ENCODE measurements at places on chromosomes 4 and X.

DNA sequence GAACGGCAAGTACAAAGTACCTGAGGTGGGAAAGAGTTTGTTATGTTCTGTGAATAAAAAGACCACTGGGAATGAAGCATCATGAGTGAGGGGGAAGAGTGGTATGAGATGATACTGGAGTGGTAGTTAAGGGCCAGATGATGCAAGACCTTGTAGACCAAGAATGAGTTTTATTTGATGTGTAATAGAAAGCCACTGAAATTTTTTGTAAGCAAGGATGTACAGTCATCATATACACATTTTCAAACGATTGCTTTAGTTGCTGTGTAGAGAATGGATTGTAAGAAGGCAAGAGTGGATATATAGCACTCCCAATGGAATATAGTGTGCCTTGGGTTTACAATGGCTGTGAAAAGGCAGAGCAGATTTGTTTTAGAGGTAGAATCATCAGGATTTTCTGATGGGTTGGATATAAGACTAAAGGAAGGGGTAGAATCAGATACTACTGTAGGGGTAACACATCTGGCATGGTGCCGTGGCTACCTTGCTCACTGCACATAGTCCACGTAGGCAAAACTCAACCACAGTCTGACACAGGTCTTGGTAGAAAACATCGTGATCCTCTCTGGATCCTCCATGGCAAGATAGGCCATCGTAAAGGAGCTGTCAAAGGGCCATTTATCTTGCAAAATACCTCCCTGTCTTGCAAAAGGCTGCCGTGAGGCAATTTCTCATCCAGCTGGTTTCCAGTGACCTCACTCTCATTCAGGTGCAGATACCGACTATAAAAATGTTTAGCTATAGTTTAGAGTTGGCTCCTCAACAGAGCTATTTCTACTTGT lies 14.9 kb downstream of the TIFA start:
- no peak for DNase-seq

- no peak for DNase-seq
Observed at GRCh38 chrX:14802943-14803710, 69.7 kb downstream of the FANCB start.

DNA sequence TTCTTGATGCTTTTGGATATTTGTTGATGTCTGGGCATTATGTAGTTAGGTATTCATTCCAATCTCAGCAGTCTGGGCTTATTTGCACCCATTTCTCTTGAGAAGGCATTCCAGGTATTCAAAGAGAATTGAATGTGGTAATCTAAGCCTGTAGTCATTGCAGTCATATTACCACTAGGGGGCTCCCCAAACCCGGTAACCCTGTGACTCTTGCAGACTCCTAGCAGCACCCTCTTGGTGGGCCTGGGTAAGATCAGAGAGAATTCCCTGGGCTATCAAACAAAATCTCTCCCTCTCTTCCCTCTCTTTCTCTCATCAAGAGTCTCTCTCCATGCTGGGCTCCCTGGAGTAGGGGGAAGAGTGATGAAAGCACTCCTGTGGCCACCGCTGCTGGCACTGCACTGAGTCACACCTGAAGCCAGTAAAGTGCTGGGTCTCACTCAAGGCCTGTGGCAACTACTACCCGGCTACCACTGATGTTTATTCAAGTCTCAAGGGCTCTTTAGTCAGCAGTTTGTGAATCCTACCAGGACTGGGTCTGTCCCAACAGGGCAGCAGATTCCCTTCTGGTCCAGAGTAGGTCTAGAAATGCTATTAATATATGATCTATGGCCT lies 187.7 kb upstream of the NUDT10 start:
- no peak for DNase-seq

DNA sequence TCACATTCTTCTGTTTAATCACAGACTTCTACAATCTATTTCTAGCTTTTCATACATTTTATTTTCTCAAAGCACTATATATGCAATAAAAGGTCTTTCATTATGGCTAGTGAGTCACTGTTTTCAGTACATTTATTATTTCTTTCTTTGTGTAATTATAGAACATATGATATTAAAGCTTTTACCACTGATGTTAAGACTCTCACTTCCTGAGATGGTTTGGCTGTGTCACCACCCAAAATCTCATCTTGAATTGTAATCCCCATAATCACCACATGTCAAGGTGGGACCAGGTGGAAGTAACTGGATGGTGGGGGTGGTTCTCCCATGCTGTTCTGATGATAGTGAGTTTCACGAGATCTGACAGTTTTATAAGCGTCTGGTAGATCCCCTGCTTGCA lies 41.9 kb downstream of the UBA6 start:
- no peak for DNase-seq

GRCh38 chr4:177369372-177369771 lies 59.7 kb downstream of the NEIL3 start:
- no peak for DNase-seq

- no peak for DNase-seq
Observed at GRCh38 chrX:20637351-20637750, 370.6 kb upstream of the RPS6KA3 start.

DNA sequence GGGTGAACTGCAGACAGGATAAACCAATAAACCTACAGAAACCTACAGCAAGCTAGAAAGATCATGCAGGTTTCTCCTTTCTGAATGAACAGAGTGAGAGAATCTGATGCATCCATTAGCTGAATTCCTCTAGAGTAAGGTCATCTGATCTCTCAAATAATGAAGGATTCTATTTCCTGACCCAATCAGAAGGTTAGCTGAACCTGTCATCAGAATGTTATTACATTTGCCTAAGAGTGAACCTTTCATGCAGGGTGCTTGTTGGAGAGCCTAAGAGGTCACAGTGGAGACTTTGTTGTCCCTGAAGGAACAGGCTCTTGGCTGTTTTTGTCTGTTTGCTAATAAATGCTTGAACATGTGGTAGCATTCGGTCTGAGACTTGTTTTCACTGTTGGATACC lies 24.0 kb downstream of the MEPE start:
- no peak for DNase-seq

- DNase-seq: no peak
Observed at GRCh38 chr4:164550989-164551712, 202.8 kb upstream of the SMIM31 start.

DNA sequence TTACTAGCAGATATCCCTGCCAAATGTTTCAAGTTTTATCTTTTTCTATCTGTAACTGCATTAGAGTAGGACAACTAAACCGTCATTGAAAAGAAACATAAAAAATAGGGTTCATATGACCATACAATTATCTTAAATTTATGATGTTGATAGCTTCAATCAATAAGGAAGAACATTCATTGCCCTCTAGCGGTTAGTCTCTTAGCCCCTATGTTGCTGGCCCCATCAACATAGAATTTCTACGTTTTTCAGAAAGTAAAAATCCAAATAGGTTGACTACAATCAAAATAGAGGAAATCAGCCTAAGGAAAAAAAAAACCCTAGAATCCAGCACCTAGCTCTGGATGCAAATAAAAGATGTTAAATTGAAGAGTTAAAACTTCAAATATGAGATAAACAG lies 225.1 kb upstream of the ITM2A start:
- no peak for DNase-seq

DNA sequence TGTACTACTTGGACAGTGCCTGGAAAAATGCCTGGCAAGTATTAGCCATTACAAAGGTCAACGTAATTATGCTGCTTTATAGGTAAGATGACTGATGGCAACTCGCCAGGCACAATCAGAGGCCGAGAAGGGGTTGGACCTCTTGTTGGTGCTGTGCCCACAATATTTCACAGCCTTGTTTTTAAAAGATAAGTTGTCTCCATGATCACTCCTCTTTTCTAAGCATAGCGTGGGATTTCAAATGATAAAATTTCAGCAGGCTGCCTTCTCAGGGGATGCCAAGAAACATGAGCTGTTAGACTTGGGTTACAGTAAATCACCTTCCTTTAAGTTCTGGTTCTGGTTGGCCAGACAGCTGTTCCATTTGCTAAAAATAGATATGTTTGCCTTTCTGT lies 26.9 kb downstream of the HOPX start:
- DNase-seq: no peak

- DNase-seq: no peak
Observed at GRCh38 chrX:41781500-41781899, 57.5 kb downstream of the GPR82 start.

DNA sequence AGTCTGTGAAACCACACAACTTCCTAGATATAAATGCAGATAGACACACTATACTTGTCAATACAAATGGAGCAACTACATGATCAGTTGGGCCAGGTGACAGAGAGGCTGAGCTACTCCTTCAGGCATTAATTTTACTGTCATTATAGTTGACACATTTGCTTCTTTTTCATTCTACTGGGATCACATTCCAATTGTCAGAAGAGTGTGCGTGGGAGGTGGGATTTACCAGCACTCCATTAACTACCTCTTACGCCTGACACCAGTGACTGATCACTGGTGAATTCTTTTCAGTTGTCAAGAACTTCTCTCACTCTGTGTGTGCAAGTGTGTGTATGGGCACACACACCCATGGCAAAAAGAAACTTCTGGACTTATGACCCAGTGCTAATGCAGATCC lies 94.2 kb upstream of the DIAPH2 start:
- DNase-seq: no peak

DNA sequence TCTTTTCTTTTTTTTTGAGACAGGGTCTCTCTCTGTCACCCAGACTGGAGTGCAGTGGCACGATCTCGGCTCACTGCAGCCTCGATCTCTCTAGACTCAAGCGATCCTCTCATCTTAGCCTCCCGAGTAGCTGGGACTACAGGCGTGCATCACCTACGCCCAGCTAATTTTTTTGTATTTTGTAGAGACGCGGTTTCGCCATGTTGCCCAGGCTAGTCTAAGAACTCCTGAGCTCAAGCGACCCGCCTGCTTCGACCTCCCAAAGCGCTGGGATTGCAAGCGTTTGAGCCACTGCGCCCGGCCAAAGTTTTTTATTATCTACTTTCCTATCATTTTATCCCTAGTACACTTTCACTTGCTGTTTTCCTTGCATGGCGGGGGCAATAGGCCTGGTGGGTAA lies 1.4 kb downstream of the UBA6 start:
- no peak for DNase-seq

DNA sequence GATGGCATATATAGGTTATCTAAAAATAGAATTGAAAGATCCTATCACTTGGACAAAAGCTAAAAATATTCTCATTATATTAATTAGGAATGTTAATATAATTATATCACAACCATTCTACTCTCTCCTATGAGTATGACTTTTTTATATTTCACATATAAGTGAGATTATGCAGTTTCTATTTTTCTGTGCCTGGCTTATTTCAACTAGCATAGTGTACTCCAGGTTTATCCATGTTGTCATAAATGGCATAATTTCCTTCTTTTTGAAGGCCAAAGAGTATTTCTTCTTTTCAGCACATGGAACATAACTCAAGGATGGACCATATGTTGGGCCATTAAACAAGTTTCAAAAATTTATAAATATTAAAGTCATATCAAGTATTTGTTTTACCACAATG lies 421.2 kb upstream of the CTSO start:
- no peak for DNase-seq

- DNase-seq: no peak
Observed at GRCh38 chr4:112280386-112281056, 5.2 kb downstream of the TIFA start.

DNA sequence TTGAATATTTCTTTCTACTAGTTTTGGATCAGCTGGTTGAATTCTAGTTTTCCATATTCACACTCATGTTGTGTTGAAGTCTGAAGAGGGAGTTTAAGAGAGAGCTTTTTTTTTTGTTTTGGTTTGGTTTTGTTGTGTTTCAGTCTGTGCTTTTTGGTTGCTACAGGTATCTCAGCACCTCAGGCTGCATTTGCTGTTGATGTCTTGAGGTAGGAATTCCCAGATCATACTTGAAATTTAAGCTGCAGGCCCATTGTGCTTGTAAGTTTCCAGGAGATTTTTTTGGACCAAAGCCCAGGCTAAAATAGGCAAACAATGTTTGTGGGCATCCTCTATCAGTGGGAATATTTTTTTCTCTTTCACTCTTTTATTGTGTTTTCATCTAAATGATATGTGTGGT lies 190.2 kb upstream of the AGA start:
- DNase-seq: no peak

DNA sequence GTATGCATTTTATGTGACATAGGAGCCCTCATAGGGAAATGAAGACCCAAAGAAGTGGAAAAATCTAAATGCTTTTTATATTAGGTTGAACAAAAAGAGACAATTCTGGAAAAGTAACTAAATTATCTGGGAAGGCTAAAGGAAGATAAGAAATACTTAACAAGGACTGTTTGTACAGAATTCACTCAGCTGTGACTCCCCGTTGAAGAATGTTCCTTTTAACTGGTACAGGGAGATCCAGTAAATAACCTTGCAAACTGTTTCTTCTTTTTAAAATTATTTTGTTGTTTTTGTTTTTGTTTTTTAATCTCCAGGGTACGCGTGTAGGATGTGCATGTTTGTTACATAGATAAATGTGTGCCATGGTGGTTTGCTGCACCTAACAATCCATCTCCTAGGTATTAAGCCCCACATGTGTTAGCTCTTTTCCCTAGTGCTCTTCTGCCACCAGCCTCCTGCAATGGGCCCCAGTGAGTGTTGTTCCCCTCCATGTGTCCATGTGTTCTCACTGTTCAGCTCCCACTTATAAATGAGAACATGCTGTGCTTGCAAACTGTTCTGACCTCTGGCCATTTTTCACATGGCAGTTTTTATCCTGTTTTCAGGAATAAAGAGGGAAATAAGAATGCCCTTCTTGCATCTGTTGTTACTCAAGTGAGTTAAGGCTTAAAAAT lies 81.7 kb downstream of the PWWP3B start:
- no peak for DNase-seq

- no peak for DNase-seq
Observed at GRCh38 chr4:22824091-22824490, 131.4 kb downstream of the GBA3 start.

DNA sequence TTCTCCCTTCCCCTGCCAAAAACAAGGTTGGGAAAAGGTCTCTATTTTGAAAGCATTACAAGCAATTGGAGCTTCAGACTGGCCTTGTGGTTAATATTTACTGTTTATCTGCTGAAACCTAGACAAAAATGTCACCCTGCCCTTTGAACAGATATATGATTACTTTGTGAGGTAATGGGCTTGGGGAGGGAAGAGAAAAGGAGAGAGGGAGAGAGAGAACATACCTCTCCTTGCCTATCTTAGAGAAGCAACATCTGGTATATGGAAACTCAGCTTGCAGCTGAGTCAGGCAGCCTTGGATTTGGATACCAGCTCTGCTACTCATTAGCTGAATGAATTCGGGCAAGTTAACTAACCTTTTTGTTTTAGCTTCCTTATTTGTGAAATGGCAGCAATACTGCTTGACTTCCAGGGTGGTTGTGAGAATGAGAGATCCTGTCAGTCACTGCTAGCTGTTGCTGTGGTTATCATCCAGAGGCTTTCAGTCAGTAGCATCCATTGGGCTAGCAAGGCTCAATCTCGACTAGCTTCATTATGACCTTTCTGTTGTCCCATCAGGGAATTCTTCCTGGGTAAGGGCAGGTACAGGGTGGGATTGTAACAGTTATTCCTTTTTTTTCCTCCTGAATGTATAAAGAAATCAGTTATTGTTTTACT lies 41.1 kb downstream of the ZFX start:
- no peak for DNase-seq

- DNase-seq: no peak
Observed at GRCh38 chr4:80138551-80139538, 58.5 kb upstream of the PRDM8 start.

GRCh38 chrX:80879143-80879542 lies 69.5 kb upstream of the BRWD3 start:
- DNase-seq: no peak
